Motor neuron (in vitro differentiated cells): ENCODE measurements at places on chromosomes 1 and 21. TPM values are rescaled to one million over a fixed set of nuclear protein-coding genes. Genes with fewer than 3 reads are reported as not detected.

Gene KCNE2
- 0.31 and 0.38 TPM in 2 replicates for total RNA-seq

GRCh38 chr1:111542187-111542586, 38.8 kb upstream of the ADORA3 start:
- no peak for ATAC-seq

Gene FOXE3
- total RNA-seq, result 0.22 TPM in 1 of 2 replicates, not detected in the other

Gene AMY2A
- 0.11 and 0.25 TPM in 2 replicates for total RNA-seq

Gene EDEM3
- total RNA-seq, result 45.0 and 47.1 TPM in 2 replicates

DNA sequence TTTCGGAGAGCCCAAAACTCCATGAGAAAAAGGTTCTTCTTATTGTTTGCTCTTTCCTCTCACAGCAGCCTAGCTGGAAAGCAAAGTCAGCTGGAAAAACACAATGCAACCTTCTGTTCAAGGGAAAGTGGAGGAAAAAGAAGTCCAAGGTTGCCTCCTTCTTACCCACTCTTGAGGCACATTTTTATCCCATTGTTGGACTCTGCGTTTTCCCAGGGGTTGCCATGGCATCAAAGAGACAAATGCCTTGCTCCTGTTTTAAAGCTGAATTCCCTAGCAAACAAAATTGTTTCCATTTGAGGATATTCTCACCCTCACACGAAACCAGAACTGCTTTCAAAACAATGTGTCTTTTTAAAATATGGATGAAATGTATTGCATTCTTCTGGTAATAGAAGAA, 45.1 kb upstream of the PALMD start:
- peak; percentile 19 for ATAC-seq

Gene SLAMF7
- 0.48 and 1.1 TPM in 2 replicates for total RNA-seq

Gene HENMT1
- 7.3 and 9.5 TPM in 2 replicates for total RNA-seq

GRCh38 chr1:178870944-178871343, at the start of gene ANGPTL1:
Gene ANGPTL1, minus strand, starts transcription at chr1:178871077. Its CDS starts 5,301 bp downstream, at chr1:178865776.
- ATAC-seq, result peak; percentile 71

DNA sequence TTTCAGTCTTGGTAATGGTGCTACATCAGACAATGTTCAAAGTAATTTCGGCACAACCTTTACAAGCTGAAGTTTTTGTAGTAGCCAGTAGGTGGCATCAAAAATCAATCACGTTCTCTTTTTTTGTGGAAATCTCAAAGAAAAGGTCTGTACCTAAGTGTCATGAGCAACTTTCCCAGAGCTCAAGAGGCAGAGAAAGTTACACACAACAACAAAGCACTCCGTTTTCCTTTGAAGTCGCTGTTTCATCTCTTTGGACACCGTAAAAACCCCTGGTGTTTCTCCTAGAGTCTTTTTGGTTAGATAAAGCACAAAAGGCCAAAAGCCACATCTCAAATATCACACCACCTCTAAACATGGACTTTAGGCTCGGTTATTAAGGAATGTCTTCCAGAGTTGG, 131.6 kb downstream of the LHX8 start:
- peak; percentile 54 for ATAC-seq

Gene ITLN2
- 0.29 and 0.67 TPM in 2 replicates for total RNA-seq

GRCh38 chr1:98360864-98361263, 300.7 kb upstream of the SNX7 start:
- no peak for ATAC-seq

Gene CFAP141
- not detected in 2 replicates for total RNA-seq

Gene LCE1E
- 0.92 and 0.95 TPM in 2 replicates for total RNA-seq

GRCh38 chr1:27418326-27419185, 26.1 kb downstream of the GPR3 start:
- no peak for ATAC-seq

DNA sequence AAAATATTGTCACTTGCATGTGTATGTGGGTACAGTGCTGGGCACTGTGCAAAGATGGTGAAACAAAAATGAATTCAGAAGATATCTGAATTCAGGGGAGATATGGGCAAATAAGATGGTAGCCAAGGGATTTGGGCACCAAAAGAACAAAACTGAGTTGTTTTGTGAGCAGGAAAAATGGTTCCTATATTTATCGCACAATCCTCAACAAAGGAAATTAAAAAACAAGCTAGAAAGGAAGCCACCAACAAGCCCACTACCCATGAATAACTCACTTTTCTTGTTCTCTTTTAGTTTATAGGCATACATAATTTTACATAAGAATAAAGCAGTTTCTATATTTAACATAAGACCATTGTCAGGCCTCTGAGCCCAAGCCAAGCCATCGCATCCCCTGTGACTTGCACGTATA, 40.7 kb upstream of the VASH2 start:
- ATAC-seq, result no peak

DNA sequence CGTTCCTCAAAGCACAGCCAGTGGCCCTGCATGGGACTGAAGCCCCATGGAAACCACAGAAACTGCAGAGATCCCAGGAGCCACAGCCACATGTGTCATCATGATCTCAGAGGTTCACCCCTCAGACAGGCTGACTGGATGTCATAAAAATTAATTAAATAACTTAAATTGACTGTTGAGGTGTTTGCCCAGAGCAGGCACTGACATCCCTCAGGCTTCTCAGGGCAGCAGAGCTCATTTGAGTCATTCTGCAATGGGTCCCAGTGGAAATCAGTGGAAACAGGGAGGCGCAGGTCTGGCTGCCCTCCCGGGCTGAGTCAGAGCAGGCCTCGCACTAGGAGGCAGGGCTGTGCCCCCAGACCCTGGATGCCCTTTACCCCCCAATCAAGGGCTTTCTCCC, 135.1 kb downstream of the CDC7 start:
- ATAC-seq, result no peak
